ENCODE measurements at places on chromosomes 4 and X. TPM values are rescaled to one million over a fixed set of nuclear protein-coding genes. Genes with fewer than 3 reads are reported as not detected.

DNA sequence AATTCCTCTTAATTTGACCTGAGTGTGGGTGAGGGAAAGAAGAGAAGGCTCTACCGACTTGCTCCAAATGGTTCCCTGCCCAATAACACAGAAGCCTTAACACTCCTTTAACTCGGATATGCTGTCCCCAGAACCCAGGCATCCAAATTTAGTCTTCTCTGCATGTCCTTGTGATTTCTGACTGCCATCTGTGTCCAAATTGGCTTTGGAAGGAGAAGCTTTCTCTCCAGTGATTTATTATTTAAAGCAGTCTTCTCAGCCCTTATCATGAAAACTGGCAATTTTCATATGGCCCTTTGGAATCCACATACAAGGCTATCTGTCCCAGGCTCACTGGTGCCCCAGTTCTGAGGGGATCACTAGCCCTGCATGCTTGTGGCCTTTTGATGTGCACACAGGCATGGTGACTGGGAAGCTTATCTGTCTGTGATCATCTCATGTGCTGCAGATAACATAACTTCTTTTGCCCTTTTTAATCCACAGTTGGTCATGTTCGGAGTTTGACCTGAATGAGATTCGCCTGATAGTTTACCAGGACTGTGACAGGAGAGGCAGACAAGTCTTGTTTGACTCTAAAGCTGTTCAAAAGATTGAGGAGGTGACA, 56.7 kb downstream of the FNIP2 start:
- H3K4me1 ChIP-seq = peaks cover 69% of the 10 kb centered on the region

- no peak overlapping the region for H3K27ac ChIP-seq
- H3K27me3 ChIP-seq = no peaks in the 10 kb centered on the region
- DNase-seq = no peak
- no peaks in the 10 kb centered on the region for H3K4me1 ChIP-seq
Measured at GRCh38 chr4:82984459-82984858, 26.2 kb downstream of the LIN54 start.

DNA sequence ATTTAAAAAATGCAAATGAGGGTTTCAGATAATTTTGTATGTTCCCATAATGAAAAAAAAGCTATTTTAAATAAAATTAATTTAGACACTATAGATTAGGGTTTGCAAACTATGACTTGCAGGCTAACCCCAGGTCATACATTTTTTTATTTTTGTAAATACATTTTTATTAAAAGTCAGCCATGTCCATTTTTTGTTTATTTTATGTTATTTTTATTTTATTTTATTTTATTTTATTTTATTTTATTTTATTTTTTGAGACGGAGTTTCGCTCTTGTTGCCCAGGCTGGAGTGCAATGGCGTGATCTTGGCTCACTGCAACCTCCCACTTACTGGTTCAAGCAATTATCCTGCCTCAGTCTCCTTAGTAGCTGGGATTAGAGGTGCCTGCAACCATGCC, 460.6 kb downstream of the IL15 start:
- H3K4me1 ChIP-seq = no peaks in the 10 kb centered on the region
- H3K4me3 ChIP-seq = no peak overlapping the region
- DNase-seq = no peak
- no peak overlapping the region for H3K27ac ChIP-seq

MAGEA9B gene
- total RNA-seq = not detected

TMSB15B gene
- total RNA-seq = 1.6 TPM

GRCh38 chr4:17713779-17714178, 67.6 kb downstream of the FAM184B start:
- H3K27ac ChIP-seq = no peak overlapping the region
- no peaks in the 10 kb centered on the region for H3K27me3 ChIP-seq
- no peak for DNase-seq
- H3K36me3 ChIP-seq = no peaks in the 10 kb centered on the region

DNA sequence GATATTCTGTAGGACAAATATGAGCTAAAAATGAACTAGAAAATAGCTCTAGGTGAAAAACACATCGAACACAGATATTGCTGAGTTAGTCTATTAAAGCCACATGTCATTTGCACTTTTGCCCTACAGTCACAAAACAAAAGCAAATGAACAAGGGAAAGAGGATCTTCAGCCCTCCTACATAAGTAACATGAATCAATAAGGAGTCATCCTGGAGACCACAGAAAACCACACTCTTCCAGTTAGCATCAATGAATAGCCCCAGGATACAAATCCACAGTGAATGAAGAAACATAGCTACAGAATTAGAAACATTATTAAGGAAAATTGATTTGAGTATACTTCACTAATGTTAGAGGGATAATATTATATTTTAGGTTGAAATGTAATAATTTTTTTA, 311.4 kb downstream of the MAPK10 start:
- no peak overlapping the region for H3K4me3 ChIP-seq
- H3K27ac ChIP-seq = no peak overlapping the region
- H3K36me3 ChIP-seq = no peaks in the 10 kb centered on the region
- H3K27me3 ChIP-seq = no peaks in the 10 kb centered on the region

- H3K27me3 ChIP-seq = no peaks in the 10 kb centered on the region
- no peaks in the 10 kb centered on the region for H3K4me1 ChIP-seq
- no peaks in the 10 kb centered on the region for H3K36me3 ChIP-seq
- DNase-seq = no peak
- no peak overlapping the region for H3K27ac ChIP-seq
Measured at GRCh38 chr4:18684932-18685331, 663.4 kb upstream of the LCORL start.

GRCh38 chr4:47167081-47168035, 136.0 kb downstream of the GABRB1 start:
- no peaks in the 10 kb centered on the region for H3K36me3 ChIP-seq
- no peak for DNase-seq
- no peaks in the 10 kb centered on the region for H3K27me3 ChIP-seq
- H3K27ac ChIP-seq = no peak overlapping the region

DNA sequence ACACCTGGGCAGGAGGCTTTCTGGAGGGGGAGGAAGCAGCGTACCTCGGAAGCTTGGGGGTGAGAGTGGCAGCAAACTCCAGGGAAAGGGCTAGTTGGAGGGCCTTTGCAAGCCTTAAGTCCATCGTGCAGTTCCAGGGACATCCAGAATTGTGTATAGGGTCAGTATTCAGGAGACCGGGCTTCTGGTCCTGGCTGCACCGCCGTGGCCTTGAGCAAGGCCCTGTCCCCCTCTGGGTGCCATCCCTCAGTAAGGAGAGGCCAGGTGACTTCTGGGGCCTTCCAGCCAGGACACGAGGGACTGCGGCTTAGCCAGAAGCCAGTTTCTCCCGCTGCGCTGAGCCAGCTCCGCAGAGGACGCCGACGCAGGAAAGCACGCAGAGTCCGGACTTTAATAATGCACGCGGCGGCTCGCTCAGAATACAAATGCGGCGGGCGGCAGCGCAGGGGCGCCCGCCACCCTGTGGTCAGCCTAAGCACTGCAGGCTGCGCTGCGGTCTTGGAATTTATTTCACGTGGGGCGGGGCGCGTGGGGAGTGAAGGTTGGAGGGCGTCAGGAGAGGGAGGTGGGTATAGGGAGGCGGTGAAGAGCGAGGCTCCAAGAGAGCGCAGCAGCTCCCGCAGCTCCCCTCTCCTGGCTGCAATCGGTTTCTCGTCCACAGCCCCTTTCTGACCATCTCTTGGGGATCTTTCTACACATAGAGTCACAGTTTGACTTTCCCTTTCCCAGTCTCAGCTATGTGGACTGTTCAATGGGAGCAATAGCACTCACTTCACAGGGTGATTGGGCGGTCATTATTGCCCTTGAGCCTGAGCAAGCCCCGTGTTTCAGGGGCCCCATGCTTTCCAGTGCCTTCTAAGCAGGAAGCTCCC, 94.1 kb upstream of the GPR50 start:
- no peaks in the 10 kb centered on the region for H3K4me1 ChIP-seq
- H3K36me3 ChIP-seq = no peaks in the 10 kb centered on the region
- no peaks in the 10 kb centered on the region for H3K27me3 ChIP-seq
- no peak overlapping the region for H3K4me3 ChIP-seq
- no peak overlapping the region for H3K27ac ChIP-seq
- peak; percentile 76 for DNase-seq

DNA sequence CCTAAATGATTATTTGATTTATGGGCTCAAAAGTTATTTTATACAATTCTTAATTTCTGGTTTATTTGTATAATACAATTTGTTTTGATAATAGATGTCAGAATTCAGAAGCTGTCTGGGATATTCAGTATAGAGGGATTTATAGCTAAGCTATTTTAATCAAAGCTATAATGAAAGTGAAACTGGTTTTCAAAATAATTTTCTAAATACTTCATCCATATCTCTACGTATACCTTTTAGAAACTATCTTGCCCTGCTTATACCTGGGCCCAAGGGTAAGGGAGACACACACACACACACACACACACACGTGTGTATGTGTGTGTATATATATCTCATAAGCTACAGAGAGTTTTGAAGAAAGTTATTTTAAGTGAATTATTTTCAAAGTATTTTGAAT, 2.9 kb downstream of the TMEM131L start:
- peak overlapping the region; percentile 82 for H3K4me3 ChIP-seq
- H3K36me3 ChIP-seq = peaks cover 1% of the 10 kb centered on the region
- no peak for DNase-seq
- no peaks in the 10 kb centered on the region for H3K27me3 ChIP-seq
- peaks cover 46% of the 10 kb centered on the region for H3K4me1 ChIP-seq

S100G gene
- not detected for total RNA-seq

DNA sequence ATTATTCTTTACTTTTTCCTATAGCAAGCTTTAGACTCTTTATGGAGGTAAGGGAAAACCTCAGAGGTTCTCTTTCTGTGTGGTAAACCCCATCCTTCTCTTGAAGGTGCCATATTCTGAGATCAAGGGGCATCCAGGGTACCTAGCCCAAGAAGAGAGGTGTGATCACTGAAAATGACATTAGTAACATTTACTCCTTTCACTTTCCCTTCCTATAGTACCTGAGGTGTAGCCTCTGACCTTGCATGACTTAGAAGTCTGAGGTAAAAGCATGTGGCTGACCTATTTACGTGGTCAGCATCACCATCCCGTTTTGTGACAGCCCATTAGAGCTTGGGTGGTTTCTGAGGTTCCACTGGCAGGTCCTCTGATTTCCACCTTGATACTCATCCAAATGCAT, 25.7 kb downstream of the SGMS2 start:
- no peak for DNase-seq
- no peak overlapping the region for H3K4me3 ChIP-seq
- no peaks in the 10 kb centered on the region for H3K27me3 ChIP-seq
- peaks cover 7% of the 10 kb centered on the region for H3K4me1 ChIP-seq
- H3K36me3 ChIP-seq = no peaks in the 10 kb centered on the region

- H3K27me3 ChIP-seq = no peaks in the 10 kb centered on the region
- H3K4me1 ChIP-seq = peaks cover 5% of the 10 kb centered on the region
- DNase-seq = no peak
- no peak overlapping the region for H3K4me3 ChIP-seq
- no peaks in the 10 kb centered on the region for H3K36me3 ChIP-seq
Measured at GRCh38 chrX:115373308-115373707, 83.8 kb downstream of the LUZP4 start.

DNA sequence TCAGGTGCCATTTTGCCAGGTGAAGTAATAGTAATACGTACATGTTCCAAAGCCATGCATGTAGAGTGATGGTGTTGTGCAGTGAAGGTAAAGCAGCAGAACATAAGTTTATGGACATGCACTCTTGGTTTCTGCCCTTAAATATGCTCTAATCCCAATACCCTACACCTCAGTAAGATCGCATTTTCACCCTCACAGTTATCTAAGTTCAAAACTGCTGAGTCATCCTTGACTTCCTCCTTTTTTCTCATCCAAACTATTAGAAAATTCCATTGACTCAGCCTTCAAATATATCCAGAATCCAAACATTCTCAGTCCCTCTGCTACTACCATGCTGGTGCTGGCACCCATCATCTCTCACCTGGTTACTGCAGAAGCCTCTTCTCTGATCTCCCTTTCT, 652.9 kb upstream of the IGFBP7 start:
- H3K36me3 ChIP-seq = no peaks in the 10 kb centered on the region
- H3K4me3 ChIP-seq = no peak overlapping the region
- no peak for DNase-seq
- H3K27me3 ChIP-seq = no peaks in the 10 kb centered on the region

DNA sequence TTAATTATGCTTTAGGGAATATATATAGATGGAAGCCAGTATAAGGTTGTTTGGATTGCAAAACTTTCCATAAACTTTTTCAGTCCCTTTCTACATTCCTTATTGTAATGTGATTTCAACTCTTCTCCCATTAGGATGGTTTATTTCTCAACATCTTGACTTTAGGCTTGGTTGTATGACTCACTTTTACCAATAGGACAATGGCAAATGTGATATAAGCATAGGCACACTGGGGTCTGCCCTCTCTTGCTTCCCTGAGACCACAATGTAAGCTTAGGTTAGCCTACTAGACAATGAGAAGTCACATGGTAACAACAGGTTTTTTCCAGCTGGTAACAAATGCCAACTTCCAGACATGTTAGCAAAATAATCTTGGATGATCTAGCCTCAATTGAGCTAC, 163.3 kb upstream of the RBPJ start:
- no peaks in the 10 kb centered on the region for H3K27me3 ChIP-seq
- H3K4me3 ChIP-seq = no peak overlapping the region
- H3K36me3 ChIP-seq = no peaks in the 10 kb centered on the region
- H3K27ac ChIP-seq = no peak overlapping the region
- no peak for DNase-seq
- no peaks in the 10 kb centered on the region for H3K4me1 ChIP-seq

- H3K4me1 ChIP-seq = no peaks in the 10 kb centered on the region
- no peaks in the 10 kb centered on the region for H3K27me3 ChIP-seq
- no peak overlapping the region for H3K4me3 ChIP-seq
- no peaks in the 10 kb centered on the region for H3K36me3 ChIP-seq
Measured at GRCh38 chr4:16582526-16582925, 315.9 kb downstream of the LDB2 start.

ALAS2 gene
- 0.78 TPM for total RNA-seq

- no peaks in the 10 kb centered on the region for H3K27me3 ChIP-seq
- no peaks in the 10 kb centered on the region for H3K36me3 ChIP-seq
- H3K4me3 ChIP-seq = no peak overlapping the region
- no peak overlapping the region for H3K27ac ChIP-seq
- DNase-seq = no peak
- peaks cover 11% of the 10 kb centered on the region for H3K4me1 ChIP-seq
Measured at GRCh38 chr4:169228076-169228475, 42.7 kb downstream of the SH3RF1 start.

DNA sequence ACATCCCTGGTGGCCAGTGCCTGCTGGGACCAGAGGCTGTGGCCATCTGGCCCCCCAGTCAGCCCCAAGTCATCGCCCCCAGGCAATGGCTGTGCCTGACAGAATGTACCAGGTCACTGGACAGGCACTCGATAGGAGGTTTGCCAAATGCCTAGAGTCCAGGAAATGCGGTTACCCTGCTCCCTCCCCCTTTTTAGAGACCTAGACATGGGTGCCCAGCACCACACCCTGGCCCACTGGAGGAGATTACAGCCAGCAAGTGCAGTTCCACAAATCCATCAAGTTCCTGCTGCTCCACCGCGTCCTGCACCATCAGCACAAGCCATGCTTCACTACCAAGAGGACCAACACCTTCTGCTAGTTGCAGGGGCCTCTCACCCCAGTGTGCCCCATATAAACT, 16.2 kb upstream of the ZFX start:
- no peak for DNase-seq
- H3K4me3 ChIP-seq = no peak overlapping the region
- no peaks in the 10 kb centered on the region for H3K4me1 ChIP-seq
- H3K27me3 ChIP-seq = no peaks in the 10 kb centered on the region

GRCh38 chrX:76159453-76159852, 13.4 kb upstream of the PBDC1 start:
- no peak for DNase-seq
- no peaks in the 10 kb centered on the region for H3K36me3 ChIP-seq
- H3K27me3 ChIP-seq = no peaks in the 10 kb centered on the region
- H3K4me3 ChIP-seq = no peak overlapping the region
- no peak overlapping the region for H3K27ac ChIP-seq

STPG2 gene
- 0.41 TPM for total RNA-seq

MAML3 gene
- 13.1 TPM for total RNA-seq

OTUD6A gene
- not detected for total RNA-seq

REPS2 gene
- 18.9 TPM for total RNA-seq

GRCh38 chrX:74421036-74421739, at the start of gene SLC16A2:
Gene SLC16A2, plus strand, starts transcription at chrX:74421493. Its CDS starts 145 bp downstream, at chrX:74421638.
- DNase-seq = peak; percentile 68
- H3K27ac ChIP-seq = peak within 1 kb of the TSS; percentile 80
- no peaks in the 10 kb centered on the region for H3K27me3 ChIP-seq
- H3K4me1 ChIP-seq = no peaks in the 10 kb centered on the region

Measured in upper lobe of right lung (tissue), 1 donor.